ENCODE measurements at places on chromosomes 1 and 21. TPM values are rescaled to one million over a fixed set of nuclear protein-coding genes. Genes with fewer than 3 reads are reported as not detected.

IVL gene
- 0.06 TPM for total RNA-seq

FCER1G gene
- total RNA-seq = not detected

HS2ST1 gene
- 12.4 TPM for total RNA-seq

UTS2 gene
- not detected for total RNA-seq

RHD gene
- total RNA-seq = not detected
